ENCODE measurements at places on chromosomes 16 and 17. TPM values are rescaled to one million over a fixed set of nuclear protein-coding genes. Genes with fewer than 3 reads are reported as not detected.
A peak's percentile ranks its signal among the peaks of the same experiment; 100 is the strongest.

- DNase-seq: no peak
Observed at GRCh38 chr16:75495076-75495674, at the start of gene CHST6. Gene CHST6 (minus strand): TSS chr16:75495441. CDS start chr16:75479828, 15,613 bp downstream.

DNA sequence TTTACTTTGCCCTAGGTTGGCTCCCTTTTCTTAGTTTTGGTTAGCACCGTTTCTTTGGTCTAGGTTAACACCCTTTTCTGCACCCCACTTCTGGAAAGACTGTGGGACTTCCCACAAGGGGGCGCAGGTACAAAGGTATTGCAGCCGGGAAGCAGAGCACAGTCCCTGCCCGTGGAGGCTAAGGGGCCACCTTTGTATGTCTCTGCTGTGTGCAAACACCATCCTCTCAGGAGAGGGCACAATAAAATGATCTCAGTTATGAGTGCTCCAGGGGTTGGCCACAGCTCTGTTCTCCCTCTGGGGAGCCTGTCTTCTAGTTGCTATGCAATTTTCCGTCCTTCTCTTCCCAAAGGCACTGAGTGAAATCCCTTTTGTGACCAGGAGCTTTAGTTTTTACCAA lies 28.4 kb upstream of the TMC5 start:
- no peak for DNase-seq

- peak; percentile 33 for DNase-seq
Observed at GRCh38 chr16:89026121-89026612, 49.2 kb upstream of the CBFA2T3 start.

DNA sequence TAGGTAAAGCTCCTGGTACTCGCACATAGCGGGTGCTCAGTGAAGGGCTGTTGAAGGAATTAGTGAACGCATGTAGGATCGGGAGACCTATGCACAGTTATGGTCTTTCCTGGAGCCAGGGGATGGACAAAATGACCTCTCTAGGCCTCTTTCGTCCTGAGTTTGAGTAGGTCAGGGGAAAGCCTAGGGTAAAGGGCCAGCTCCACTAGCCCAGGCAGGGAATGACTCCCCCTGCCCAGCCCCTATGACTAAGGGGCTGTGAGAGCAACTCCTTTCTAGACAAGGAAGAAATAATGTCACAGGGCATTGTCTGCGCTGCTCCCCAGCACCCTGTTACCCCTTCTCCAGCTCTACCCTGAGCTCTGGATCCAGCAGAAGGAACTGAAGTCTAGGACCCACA lies 24.6 kb upstream of the FMNL1 start:
- peak; percentile 30 for DNase-seq

DNA sequence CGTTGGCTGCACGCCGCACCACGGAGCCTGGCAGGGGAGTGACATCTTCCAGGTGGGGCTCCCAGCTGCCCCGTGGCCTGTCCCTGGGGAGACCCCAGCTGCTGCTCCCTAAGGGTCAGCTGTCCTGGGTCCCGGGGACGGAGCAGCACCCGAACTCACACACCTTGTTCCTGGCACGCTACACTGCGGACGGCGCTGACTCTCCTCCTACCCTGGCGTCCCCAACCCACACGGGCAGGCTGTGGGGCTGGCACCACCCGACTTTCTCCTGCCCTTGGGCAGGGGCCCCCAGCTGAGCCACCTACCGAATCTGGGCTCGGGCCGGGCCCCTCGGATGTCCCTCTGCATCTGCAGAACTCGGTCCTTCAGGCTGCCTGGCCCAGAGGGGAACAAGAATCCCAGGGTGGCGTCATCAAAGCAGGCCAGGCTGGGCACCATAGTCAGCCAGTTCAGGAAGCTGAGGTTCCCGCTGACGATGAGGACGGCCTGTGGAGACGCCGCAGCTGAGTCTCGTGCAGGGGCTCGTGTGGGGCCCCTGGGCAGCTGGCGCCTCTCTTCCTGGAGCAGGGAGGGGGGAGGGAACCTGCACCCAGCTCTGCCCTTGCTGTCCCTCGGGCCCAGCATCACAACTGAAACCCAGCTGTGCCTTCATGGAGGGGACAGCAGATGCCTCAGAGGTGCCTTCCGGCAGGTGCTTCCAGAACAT lies 70.5 kb upstream of the GNG13 start:
- no peak for DNase-seq

CDRT15L2 gene
- total RNA-seq: not detected

TVP23A gene
- not detected for total RNA-seq

Measured in Caki2 (cell line).